ENCODE measurements at places on chromosomes 6 and 20.

DNA sequence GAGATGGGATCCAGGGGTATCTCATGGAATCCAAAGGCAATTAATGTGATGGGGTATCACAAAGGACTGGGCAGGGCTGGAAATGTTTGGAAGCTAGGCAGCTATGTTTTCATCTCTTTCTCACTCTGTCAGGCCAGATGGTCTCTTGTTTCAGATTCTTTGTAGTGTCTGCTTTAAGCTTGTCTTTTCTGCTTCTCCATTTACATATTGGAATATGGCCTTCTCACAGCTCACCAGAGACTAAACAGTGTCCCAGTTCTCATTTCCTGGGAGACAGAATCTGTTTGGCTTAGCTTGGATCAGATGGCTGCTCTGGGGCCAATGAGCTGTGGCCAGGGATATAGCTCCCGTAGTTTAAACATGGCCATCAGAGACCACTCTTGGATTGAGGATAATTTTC lies 78.9 kb downstream of the SLC35F1 start:
- no peak for DNase-seq

DNA sequence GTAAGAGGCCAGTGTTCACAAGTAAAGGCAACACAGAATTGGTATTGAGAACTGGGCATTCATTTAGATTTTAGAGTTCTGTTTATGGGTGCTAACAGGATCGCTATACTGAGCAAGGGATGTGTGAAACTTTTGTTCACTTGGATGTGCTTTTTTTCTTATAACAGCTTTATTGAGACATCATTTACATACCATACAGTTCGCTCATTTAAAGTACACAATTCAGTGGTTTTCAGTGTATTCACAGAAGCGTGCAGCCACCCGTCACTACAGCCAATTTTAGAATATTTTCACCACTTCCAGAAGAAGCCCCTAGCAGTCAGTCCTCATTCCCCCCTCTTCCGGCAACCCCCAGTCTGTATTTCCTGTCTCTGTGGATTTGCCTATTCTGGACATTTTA lies 48.7 kb downstream of the GFRA4 start:
- DNase-seq: no peak

- DNase-seq: peak; percentile 19
Observed at GRCh38 chr6:27478141-27478705, 5.3 kb upstream of the ZNF184 start.

GRCh38 chr6:161080263-161080970 lies 88.8 kb downstream of the MAP3K4 start:
- no peak for DNase-seq

GRCh38 chr6:130167655-130168054 lies 55.1 kb downstream of the SAMD3 start:
- no peak for DNase-seq

DNA sequence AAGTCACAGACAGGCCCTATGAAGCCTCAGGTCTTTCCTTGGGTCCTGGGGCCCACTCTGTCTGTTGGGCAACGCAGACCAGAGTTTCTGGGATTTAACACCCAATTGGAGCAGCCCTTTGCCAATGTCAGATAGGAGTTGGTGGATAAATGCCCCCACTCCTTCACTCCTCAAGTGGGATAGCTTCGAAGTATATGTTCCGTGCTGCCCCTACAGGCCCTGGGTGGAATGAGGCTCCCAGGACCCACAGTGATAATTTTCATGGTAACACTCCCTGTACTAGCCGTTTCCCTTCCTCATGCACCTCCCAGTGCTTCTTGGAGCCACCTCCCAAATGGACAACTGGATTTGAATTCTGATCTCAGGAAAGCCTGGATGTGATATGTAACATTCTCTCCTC lies 145.4 kb downstream of the FOXA2 start:
- no peak for DNase-seq

- DNase-seq: no peak
Observed at GRCh38 chr6:33934731-33935270, 131.0 kb upstream of the MLN start.

DNA sequence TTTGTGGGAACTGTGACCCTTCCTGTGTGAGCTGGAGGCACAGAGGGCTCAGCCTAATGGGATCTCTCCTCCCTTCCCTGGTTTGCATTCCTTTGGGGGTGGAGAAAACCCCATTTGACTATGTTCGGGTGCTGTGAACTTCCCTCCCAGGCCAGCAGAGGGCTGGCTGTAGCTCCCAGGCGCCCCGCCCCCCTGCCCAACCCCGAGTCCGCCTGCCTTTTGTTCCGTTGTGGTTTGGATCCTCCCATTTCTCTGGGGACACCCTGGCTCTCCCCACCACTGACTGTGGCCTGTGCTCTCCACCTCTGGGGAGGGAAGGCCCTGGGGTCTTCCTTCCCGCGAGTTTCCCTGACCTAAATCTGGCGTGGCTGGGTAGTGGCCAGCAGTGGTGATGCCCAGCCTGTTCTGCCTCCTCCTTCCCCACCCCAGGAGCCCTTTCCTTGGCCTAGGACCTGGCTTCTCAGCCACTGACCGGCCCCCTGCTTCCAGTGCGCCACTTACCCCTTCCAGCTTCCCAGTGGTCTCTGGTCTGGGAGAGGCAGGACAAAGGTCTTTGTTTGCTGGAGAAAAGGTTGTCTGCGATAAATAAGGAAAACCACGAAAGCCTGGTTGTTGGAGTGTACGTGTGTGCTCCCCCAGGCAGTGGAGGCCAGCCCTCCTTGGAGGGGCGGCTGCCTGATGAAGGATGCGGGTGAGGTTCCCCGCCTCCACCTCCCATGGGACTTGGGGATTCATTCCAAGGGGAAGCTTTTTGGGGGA lies 4.9 kb downstream of the VEGFA start:
- peak; percentile 69 for DNase-seq

GRCh38 chr6:88775866-88776571 lies 187.4 kb downstream of the RNGTT start:
- DNase-seq: no peak

- no peak for DNase-seq
Observed at GRCh38 chr20:7248281-7249201, 481.1 kb downstream of the BMP2 start.

GRCh38 chr6:73011945-73012344 lies 213.4 kb downstream of the KHDC1L start:
- no peak for DNase-seq

GRCh38 chr6:27873021-27873940 lies 38.9 kb downstream of the OR2B2 start:
- peak; percentile 79 for DNase-seq

GRCh38 chr20:17538517-17539170 lies 7.5 kb upstream of the BFSP1 start:
- DNase-seq: peak; percentile 68

DNA sequence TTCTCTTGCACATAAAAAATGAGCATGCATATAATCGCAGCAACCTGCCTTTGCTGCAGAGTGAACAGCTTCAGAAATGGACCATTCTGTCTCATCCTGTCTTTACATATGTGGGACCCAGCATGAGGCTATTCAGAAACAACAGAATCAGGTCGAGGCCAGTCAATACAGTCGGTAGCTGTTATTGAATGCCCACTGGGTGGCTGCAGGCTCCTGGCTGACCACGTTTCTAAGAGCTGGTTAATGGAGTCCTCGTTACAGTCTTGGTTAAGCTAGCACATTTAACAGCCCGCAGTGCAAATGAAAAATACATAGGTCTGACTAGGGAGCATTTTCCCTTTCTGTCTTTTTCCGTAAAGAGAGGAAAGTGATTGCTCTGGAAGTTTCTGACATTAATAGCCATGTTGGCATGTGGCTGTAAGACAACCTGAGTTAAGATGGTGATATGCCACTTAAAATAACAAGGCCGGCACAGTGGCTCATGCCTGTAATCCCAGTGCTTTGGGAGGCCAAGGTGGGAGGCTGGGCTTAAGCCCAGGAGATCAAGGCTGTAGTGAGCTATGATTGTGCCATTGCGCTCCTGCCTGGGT lies 75.0 kb downstream of the SHLD1 start:
- no peak for DNase-seq

- DNase-seq: no peak
Observed at GRCh38 chr6:90008189-90008907, 114.1 kb downstream of the GJA10 start.

DNA sequence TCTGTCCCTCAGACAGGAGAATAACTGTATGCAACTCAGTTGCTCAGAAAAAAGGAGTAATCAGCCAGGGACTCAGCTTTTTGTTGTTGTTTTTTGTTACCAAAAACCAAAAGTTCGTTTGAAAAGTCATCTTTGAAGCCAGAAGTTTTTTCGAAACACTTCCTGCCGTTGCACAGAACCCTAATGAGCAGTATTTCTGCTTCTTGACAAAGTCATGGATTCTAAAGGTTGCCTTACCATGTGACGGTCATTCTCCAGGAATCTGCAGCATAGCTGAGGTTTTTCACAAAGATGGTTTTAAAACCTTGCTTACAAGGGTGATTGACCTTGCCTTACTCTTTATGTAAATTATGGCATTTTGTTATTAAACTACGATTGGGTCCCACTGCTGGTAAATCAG lies 1.9 kb downstream of the RAB32 start:
- DNase-seq: peak; percentile 84

DNA sequence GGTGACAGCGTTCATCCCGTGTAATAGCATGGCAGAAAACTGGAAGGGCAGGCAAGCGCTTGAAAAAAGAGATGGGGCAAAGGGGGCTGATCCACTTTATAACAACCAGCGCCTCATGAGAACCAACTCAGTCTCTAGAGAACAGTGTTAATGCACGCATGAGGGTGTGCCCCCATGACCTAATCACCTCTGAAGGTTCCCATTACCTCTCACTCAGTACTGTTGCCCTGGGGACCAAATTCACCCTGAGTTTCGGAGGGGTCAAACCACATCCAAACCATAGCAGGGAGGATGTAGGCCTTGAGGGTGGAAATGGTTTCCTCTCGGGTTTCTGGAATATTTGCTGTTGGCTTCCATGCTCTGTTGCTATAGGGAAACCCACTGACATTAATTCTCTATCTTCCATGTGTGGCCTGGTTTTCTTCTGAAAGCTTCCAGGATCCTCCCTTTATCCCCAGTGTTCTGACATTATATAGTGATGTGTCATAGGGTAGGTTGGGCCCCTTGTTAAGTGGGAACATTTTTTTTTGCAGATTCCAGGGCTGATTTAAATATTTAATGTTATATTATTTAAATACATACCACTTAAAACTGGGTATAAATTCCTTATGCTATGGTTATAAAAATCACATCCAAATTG lies 65.2 kb downstream of the PPP1R14C start:
- DNase-seq: peak; percentile 22

- no peak for DNase-seq
Observed at GRCh38 chr6:154161689-154162088, 122.6 kb downstream of the OPRM1 start.

DNA sequence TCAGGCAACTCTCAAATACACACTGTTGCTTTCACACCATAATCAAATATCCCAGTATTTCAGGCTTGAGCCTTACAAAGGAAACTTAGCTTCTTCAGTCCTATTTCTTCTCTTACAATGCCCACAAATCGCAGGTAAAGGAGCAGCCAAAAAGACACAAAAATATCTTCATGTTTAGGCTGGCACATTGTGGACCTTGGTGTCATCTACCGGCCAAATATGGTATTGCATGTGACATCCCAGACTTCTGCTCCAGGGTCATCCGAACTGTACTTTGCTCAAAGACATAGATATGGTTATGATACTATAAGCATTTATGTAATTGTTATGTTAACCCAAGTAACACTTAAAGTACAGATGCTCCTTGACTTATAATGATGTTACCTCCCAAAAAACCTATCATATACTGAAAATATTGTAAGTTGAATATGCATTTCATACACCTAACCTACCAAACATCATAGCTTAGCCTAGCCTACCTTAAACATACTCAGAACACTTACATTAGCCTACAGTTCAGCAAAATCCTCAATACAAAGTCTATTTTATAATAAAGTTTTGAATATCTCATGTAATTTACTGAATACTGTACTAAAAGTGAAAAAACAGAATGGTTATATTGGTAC lies 4.6 kb downstream of the OR2H2 start:
- DNase-seq: peak; percentile 60

DNA sequence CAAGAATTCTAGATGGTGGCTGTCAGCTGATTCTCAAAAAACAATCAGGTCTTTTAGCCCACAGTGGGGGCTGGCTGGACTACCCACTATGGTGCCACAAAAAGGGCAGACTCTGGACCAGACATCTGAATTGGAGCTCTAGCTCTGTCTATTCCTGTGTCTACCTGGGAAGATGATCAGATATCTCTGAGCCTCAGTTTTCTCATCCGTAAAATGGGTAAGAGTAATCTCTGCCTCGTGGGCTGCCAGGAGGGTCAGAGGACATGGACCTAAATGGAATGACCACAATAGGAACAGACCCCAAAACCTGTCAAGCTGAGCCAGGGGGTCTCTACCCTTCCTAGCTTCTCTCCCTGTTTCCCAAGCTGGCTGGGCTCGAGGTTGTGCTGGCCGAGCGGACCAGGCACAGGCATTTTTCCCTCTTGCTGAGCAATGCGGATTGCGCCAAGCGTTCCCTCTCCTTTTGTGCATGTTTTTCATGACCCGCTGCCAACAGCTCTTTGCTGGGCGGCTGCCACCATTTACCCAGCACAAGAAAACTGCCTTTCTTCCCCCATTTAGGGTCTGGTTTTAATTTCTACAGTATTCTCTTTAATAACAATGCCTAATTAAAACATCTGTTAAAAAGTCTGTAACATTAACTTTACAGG lies 74.7 kb upstream of the MAFB start:
- DNase-seq: no peak

GRCh38 chr6:38241200-38241871 lies 398.4 kb downstream of the BTBD9 start:
- peak; percentile 11 for DNase-seq

DNA sequence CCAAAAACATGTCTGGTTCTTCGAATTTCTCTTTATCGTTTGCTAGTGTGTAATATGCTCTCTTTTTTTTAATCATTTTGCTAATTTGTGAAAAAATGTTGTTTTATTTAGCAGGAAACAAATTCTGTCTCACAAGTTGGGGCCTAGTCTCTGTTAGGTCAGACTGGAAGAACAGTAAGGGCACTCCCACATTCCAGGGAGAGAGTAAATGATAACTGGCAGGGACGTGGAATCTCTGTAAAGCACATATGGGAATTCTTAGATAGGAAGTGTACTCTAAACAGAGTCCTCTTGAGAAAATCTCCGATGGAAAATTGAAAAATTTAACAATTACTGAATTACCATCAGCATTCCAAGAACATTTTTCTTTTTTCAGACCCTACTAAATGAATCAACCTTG lies 16.4 kb upstream of the CCDC28A start:
- no peak for DNase-seq

GRCh38 chr6:134844120-134844519 lies 105.8 kb downstream of the ALDH8A1 start:
- no peak for DNase-seq

DNA sequence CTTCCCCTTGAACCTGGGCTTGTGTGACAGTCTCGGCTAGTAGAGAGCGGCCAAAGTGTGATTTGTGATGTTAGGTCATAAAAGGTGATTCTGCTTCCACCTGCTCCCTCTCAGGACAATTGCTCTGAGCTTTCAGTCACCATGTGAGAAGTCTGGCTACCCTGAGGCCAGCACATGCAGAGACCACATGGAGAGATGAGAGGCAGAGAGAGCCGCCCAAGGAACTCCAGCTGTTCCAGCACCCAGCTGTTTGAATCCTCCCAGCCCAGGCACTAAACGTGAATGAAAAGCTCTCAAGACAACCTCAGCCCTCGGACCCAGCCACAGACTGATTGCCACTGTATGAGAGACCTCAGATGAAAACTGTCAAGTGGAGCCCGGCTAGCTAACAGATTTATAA lies 143.4 kb upstream of the EEF1E1 start:
- no peak for DNase-seq

GRCh38 chr6:151747896-151748295 lies 59.6 kb upstream of the ESR1 start:
- no peak for DNase-seq

GRCh38 chr20:11281768-11282167 lies 608.0 kb upstream of the JAG1 start:
- DNase-seq: no peak
